ENCODE measurements at places on chromosomes 1 and 21.
A peak's percentile ranks its signal among the peaks of the same experiment; 100 is the strongest.

GRCh38 chr1:221911714-221912113, 169.8 kb upstream of the DUSP10 start:
- no peak for DNase-seq

DNA sequence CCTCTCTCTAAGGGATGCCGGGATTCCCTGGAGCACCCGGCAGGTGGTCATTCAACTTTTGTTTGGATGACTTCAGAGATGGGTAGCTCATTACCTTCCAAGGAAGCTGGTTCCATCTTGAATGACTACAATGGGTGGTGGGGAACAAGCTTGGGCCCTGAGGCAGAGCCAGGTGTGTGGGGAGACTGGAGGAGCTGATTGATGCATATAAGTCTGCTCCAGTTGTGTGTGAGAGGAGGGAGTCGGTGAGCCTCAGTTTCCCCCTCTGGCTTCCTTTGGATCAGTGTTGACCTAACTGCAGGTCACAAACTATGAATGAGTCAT, 133.8 kb upstream of the ZBTB40 start:
- DNase-seq = no peak

- no peak for DNase-seq
Observed at GRCh38 chr1:235918032-235918431, 51.3 kb upstream of the LYST start.

DNA sequence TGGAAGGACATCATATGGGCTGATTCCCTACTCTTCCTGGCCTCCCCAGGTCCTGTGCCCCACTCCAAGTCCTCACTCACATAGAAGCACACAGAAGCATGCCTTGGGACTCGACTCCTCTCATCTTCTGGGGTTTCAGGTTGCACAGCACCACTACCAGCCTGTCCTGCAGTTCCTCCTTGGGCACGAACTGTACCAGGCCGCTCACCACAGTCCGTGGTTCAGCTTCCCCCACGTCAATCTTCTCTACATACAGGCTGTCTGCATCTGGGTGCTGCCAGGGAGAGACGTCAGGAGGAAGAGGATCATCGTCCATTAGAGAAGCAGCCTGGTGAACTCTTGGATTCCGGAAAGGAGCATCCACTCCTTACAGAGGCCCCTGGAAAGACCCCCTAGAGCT, 37.2 kb downstream of the YARS1 start:
- DNase-seq = no peak

GRCh38 chr1:201253906-201254624, 29.2 kb upstream of the PKP1 start:
- DNase-seq = no peak

- peak; percentile 50 for DNase-seq
Observed at GRCh38 chr1:232477728-232478127, 152.2 kb downstream of the SIPA1L2 start.

- peak; percentile 76 for DNase-seq
Observed at GRCh38 chr1:27662707-27663393, 9.1 kb downstream of the IFI6 start.

GRCh38 chr1:98340511-98340910, 321.0 kb upstream of the SNX7 start:
- DNase-seq = no peak

DNA sequence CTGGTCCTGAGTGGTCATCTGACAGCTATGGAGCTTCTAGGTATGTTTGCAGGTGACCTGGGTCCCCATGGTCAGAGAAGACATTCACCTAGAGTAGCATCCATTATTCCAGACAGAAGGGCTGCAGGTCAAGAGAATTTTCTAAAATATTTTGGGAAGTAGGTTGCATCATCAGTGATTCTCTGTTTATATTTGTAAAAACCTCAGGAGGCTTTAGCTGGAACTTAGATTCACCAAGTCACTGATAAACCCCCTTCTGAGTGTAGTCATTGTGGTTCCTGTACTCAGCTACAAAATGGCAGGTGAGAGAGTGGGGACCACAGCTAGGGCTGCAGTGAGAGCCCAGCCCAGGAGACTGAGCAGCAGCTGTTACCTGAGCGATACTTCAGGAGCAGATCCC, 78.6 kb downstream of the ABCA4 start:
- DNase-seq = no peak

GRCh38 chr21:45250914-45251634, 36.6 kb downstream of the POFUT2 start:
- DNase-seq = no peak

DNA sequence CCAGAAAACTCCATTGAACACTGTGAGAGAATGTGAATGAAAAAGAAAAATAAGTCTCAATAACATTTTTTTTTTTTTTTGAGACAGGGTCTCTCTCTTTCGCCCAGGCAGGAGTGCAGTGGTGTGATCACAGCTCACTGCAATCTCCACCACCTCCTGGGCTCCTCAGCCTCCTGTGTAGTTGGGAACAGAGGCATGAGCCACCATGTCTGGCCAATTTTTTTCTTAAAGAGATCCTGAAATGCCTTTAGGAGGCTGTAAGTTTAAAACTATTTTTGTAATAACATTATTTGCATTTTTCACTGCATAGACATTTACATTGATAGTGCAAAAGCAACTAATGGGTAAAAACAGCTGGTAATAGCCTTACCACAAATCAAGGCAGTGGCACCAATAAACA, 35.3 kb downstream of the GDAP2 start:
- no peak for DNase-seq

GRCh38 chr1:35702508-35702907, 16.2 kb downstream of the C1orf216 start:
- no peak for DNase-seq

- DNase-seq = no peak
Observed at GRCh38 chr1:227901239-227901905, 46.4 kb downstream of the WNT9A start.

GRCh38 chr1:222392556-222392955, 155.3 kb downstream of the HHIPL2 start:
- DNase-seq = no peak

- no peak for DNase-seq
Observed at GRCh38 chr1:167658574-167659328, 28.7 kb downstream of the RCSD1 start.

DNA sequence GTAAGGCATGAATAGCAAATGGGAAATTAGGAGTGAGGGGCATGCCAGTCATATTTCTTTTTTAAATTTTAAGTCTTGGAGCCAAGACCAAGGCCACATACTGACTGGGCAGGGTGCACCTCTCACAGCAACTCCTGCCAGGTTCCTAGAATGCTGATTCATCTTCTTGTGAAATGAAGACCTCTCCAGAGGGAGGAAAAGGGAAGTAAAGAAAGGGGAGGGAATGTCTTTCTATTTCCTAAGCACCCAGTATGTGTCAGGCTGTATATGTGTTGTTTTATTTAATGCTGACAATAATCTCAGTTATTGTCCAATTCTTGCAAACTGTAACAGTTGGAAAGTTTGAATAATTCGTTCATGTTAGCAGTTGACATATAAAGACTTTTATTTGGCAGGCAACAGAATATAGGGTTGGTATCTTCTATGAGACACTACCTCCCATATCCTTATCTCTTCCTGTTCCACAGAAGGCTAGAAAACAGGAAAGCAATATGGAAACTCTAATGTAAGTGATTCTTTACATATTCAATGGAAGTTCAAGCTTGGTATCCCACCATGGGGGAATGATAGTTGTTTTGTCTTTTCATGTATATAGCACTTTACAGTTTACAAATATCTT, 259.1 kb upstream of the USP24 start:
- DNase-seq = no peak

DNA sequence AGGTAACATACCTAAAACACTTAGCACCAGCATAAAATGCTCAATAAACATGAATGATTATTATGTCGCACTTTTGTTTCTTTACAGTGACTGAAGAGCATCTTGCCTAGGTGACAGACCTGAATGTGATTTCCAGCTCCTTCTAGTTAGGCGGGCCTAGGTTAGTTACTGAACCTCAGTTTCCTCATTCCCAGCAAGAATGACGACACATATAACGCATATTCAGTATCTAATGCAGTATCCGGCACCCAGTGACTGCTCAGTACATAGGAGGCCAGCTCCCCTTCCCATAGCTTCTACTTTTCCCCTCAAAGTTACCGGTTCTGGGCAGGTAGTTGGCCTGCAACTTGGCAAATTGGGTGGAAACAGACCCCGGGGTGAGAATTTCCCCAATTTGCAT, 763 bp downstream of the AUNIP start:
- DNase-seq = no peak

DNA sequence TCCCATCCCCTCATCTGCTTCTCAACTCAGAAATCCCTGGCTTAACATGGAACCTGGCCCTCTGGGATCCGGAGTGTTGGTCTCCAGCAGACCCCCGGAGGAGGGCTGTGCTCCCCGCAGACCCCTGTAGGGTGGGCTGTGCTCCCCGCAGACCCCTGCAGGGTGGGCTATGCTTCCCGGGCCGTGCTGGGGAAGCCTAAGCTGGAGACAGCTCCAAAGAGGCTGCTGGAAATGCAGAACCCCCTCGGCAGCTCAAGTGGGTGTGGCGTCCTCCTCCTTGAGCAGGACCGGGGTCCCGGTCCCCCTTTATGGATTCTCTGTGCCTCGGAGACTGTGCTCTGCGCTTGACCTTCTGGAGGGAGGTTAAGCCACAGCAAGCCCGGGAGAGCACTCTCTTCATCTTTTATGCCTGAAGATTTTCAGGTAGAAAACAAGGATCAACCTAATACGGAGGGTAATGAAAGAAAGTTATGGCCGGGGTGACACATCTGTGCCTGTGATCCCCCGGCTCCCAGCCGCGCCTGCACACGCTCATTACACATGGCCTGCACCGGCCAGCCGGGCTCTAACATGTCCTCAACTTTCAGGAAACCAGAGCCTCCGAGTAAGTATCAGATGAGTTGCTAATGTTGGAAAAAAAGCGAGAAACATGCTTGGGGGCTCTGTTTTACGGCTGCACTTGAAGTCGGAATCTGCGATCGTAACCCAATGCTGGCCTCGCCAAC, 87.7 kb upstream of the ACTRT2 start:
- DNase-seq = no peak

GRCh38 chr1:68229650-68230483, 2.5 kb downstream of the WLS start:
- DNase-seq = no peak

DNA sequence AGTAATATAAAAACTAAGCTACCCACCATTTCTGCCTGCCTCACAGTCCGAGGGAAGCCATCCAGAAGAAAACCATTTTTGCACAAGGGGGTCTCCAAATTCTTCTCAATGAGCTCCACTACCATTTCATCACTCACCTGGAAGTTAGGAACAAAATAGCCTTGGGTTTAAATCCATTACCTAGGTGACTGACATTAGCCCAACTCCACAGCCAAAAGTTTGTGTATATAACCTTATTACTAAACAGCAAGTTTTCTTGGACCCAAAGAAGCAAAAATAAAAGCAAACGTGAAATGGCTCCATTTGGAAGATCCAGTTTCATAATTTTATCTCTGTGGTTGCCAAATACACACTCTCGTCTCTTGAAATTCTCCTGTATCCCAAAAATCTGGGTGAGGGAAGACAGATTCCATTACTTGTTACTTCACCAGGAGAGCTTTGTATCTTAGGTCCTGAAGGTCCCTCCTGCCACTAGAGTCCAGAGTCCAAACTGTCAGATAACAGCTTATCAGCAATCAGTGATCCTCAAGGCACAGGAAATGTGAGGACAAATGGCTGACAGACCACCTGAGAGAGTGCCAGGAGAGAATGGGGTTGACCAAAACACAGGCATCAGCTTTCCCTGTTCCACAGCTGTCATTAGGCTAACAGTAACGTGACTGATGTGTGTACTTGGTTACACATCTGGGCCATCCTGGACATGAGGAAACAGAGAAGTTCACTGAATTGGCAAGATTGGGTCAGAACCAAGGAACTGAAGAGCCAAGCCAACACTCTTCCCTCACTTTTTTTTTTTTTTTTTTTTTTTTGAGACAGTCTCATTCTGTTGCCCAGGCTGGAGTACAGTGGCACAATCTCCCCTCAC, 14.9 kb downstream of the AK2 start:
- DNase-seq = no peak

DNA sequence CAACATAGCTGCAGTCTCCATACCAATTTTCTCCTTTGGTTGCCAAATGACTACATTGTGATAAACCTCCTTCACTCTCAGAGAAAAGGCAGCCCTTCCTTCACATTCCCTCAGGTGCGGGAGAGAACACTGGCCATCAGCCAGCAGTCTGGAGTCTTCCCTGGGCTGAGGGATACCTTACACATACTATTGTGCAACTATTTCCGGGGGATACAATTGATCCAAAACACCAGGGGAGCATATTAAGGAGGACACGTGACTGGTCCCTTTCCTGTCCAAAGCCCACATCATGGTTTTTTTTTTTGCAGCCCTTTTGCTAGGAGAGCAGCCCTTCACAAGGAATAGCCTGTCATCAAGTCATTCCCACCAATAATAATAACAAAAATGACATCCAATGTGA, 172.1 kb upstream of the ZRANB2 start:
- DNase-seq = no peak
